Activated T-helper 2 cell treated with anti-CD3 and anti-CD28 coated beads, Interferon-gamma antibody, Interleukin-2, Interleukin-4, amounts not matched to agents 10 μg/mL and 5 μg/mL and 100 μg/mL, durations not matched to agents 14 hours and 24 hours and 36 hours (primary cell): ENCODE measurements at places on chromosomes 11 and 22.
A peak's percentile ranks its signal among the peaks of the same experiment; 100 is the strongest.

DNA sequence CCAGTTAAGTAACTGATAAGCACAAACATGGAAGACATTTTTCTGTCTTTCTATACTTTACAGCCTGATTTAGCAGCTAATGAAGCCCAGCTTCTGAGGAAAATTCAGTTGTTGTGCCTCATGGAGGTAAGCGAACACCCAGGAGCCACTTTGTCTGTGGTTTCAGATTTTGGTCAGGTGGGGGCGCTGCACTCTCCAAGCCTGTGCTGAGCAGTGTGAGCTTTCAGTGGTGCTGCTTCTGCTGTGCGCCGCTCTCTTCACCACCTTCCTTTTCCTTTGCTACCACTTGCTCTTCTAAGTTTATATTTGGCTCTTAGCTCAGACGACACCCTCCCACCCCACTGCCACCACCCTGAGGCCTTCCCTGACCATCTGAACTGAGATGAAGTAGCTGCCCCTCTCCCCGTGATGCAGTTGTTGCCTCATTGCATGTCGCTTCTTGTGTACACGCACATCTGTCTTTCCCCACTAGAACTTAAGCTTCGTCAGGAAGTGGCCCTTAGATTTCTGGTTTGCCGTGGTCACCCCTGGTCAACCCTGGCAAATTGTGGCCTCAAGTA is 14.0 kb downstream of the PSMD13 start:
- peaks cover 13% of the 10 kb centered on the region for H3K4me1 ChIP-seq
- no peak overlapping the region for H3K27ac ChIP-seq
- DNase-seq, result peak; percentile 70
- no peak overlapping the region for H3K4me3 ChIP-seq

DNA sequence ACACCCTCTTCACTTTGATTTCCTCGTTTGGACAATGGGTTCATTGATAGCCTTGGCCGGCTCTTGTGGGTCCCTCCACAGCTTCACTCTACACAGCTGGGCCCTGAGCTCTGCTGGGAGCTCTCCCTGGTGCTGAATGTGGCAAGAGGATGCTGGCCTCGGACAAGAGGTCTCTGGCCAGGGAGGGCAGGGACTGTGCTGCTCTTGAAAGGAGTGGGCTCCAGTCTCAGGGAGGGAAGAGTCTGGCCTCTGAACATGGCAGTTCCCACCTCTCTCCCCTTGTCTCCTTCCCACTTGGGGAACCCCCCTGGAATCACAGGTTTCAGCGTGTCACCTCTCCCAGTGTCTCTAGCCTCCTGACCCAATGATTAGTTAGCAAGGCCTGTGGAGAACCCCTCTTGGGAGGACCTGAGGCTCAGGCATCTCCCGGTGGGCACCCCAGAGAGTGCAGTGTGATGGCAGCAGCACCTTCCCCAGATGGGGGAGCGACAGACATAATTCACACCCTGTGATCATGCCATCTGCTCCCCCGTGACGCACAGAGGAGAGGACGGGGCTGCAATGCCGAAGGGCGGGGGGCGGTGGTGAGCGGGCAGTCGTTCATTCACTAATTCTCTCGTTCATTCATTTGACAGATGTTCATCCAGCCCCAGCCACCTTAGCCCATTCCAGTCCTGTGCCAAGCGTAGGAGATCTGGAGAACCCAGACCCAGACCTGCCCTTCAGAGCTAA is 2.8 kb upstream of the CABP7 start:
- H3K4me3 ChIP-seq, result no peak overlapping the region
- H3K27ac ChIP-seq, result no peak overlapping the region
- peaks cover 36% of the 10 kb centered on the region for H3K27me3 ChIP-seq
- peak; percentile 22 for DNase-seq
- H3K4me1 ChIP-seq, result peaks cover 2% of the 10 kb centered on the region

- H3K27me3 ChIP-seq, result no peaks in the 10 kb centered on the region
- peaks cover 31% of the 10 kb centered on the region for H3K4me1 ChIP-seq
- peak overlapping the region; percentile 99 for H3K4me3 ChIP-seq
These were observed 561 bp downstream of the PGM2L1 start for GRCh38 chr11:74397501-74398243.

DNA sequence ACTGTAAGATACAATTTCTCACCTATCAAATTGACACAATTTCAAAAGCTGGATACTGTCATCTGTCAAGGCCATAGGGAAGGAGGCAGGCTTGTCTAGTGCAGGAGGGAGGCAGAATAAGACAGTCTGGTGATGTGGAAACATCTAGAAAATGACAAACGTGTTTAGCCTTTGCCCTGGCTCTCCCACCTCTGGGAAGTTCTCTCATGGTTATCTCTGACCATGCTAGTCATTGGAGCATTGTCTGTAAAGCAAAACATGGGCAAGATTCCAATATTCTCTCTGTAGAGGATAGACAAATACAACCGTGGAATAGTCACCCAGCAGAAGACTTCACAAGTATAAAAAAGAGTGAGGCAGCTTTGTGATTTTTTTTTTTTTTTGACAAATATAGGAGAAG is 9.1 kb upstream of the SERHL2 start:
- H3K36me3 ChIP-seq, result no peaks in the 10 kb centered on the region
- no peak overlapping the region for H3K27ac ChIP-seq
- H3K4me3 ChIP-seq, result no peak overlapping the region
- no peak for DNase-seq

DNA sequence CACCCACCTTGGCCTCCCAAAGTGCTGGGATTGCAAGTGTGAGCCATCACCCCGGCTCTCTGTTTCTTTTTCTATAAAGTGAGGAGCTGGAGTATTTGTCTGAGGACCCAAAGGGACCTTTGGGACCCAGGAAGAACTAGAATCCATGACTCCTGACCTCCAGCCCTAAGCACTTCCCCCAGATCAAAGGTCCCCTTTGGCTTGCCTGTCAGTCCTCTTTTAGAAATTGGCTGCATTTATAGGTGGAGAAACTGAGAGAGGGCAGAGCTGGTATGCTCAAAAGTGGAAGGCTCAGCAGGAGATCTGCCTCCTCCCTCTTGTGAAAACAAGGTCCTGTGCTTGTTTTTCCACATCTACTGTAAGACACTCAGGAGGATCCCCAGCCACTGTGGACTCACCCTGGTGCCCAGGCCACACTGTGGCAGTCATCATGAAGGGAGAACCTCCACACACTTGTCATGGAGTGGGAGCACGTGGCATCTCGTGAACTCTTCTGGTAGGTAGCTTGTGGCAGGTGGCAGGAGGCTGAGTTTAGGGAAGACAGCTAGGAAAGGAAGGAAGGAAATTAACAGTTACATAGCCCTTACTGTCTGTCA is 12.4 kb upstream of the PLEKHA7 start:
- no peak overlapping the region for H3K27ac ChIP-seq
- H3K36me3 ChIP-seq, result no peaks in the 10 kb centered on the region
- DNase-seq, result no peak
- peaks cover 19% of the 10 kb centered on the region for H3K27me3 ChIP-seq
- no peaks in the 10 kb centered on the region for H3K4me1 ChIP-seq

- no peak overlapping the region for H3K27ac ChIP-seq
- H3K4me1 ChIP-seq, result no peaks in the 10 kb centered on the region
- DNase-seq, result peak; percentile 14
- no peaks in the 10 kb centered on the region for H3K27me3 ChIP-seq
These were observed 21.6 kb downstream of the MGAT3 start for GRCh38 chr22:39478441-39478850.

- no peaks in the 10 kb centered on the region for H3K36me3 ChIP-seq
- no peaks in the 10 kb centered on the region for H3K4me1 ChIP-seq
- no peak overlapping the region for H3K27ac ChIP-seq
- H3K4me3 ChIP-seq, result no peak overlapping the region
- no peaks in the 10 kb centered on the region for H3K27me3 ChIP-seq
These were observed 491.3 kb downstream of the BUD13 start for GRCh38 chr11:116281173-116282160.

- H3K4me3 ChIP-seq, result no peak overlapping the region
- no peaks in the 10 kb centered on the region for H3K36me3 ChIP-seq
- H3K27me3 ChIP-seq, result no peaks in the 10 kb centered on the region
- DNase-seq, result no peak
- H3K4me1 ChIP-seq, result no peaks in the 10 kb centered on the region
- no peak overlapping the region for H3K27ac ChIP-seq
These were observed 117.8 kb downstream of the SERGEF start for GRCh38 chr11:17894929-17895658.
